ENCODE measurements at places on chromosomes 11 and 22.

GRCh38 chr11:132472411-132473172 lies 1059.7 kb downstream of the OPCML start:
- DNase-seq = no peak

DNA sequence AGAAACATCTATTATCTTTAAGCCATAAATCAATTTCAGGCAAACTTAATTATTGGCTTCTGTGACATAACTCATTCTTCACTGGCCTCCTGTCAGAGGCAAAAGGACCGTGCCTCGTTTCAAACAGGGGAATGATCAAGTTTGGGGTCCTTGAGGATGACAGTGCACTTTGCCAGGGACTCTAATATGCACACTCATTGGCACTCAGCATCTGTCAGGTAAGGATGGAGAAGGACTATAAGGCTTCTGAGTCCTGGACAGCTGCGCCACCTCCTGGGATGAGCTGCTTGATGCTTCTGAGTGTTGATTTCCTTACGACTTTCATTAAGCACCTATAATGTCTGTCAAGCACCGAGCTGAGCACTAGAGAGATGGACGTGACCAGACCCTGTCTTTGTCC lies 20.2 kb downstream of the BPIFC start:
- peak; percentile 46 for DNase-seq

DNA sequence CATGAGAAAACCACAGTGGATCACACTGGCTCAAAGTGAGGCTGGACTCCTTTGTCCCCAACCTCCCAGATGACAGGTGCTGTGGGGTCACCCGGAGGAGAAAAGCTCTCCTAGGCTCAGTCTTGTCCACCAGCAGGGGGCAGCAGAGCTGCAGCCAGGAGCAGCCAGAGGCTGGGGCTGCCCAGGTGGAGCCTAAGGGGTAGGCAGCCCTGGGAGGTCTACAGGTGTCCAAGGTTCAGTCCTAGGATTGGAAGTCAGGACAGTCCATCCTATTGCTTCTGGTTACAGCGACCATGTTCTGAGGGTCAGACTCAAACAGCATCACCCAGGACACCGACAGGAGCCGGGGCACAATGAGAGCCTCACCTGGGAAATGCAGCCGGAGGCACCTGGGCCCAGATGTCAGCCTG lies 77.6 kb upstream of the IGLL5 start:
- no peak for DNase-seq

DNA sequence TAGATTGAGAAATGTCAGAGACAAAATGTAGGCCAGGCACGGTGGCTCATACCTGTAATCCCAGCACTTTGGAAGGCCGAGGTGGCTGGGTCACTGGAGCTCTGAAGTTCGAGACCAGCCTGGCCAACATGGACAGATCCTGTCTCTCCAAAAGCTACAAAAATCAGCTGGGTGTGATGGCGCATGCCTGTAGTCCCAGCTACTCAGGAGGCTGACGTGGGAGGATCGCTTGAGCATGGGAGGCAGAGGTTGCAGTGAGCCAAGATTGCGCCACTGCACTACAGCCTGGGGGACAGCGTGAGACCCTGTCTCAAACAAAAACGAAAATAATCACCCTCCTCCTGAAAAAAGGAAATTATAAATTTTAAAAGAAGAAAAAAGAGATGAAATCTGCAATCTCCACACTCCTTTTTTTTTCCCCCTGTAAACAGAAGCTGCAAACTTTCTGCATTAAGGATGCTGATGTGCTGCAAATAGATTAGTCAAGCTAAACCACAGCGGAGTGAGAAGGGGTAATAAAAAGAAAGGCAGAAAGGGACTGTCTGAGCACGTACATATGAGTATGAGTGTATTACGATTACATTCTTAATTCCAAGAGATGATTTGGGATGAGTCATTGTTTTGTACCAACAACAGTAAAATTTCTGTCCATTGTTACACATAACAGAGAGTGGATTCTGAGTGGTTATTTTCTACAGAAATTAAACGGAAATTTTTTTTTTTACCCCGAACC lies 87.3 kb downstream of the SIK3 start:
- DNase-seq = peak; percentile 52

- no peak for DNase-seq
Observed at GRCh38 chr22:21569459-21570170, 2.1 kb downstream of the UBE2L3 start.

GRCh38 chr11:35103366-35104208 lies 35.4 kb upstream of the CD44 start:
- DNase-seq = peak; percentile 39

GRCh38 chr11:2418693-2419360 lies 18.3 kb downstream of the TSSC4 start:
- DNase-seq = no peak

DNA sequence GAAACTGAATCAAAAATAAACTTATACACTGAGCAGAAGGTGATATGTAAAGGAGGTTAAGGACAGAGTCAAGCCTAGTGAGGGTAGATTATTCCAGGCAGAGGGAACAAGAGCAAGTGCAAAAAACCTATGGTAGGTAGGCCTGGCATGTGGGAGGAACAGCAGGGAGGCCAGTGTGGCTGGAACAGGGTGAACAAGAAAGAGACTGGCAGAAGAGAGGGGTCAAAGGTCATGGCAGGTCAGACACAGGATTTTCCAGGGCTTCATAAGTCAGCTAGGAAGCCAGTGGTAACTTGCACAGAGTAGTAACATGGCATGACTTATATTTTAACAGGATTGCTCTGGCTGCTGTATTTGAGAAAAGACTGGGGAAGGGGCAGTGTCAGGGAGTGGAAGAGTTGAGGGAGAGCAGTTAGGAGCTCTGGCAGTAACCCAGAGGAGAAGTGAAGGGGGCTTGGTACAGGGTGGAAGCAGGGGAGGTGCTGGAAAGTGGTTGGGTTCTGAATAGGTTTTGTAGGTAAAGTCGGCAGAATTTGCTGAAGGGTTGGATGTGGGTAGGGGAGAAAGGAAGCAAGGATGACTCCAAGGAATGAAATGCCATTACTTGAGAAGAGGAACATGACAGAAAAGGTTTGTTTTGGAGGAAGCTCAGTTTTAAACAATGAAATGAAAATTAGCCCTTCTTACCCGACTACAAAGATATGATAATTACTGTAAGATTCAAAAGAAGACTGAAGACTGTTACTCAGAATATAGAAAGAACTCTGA lies 86.2 kb downstream of the ZNRF3 start:
- DNase-seq = no peak

DNA sequence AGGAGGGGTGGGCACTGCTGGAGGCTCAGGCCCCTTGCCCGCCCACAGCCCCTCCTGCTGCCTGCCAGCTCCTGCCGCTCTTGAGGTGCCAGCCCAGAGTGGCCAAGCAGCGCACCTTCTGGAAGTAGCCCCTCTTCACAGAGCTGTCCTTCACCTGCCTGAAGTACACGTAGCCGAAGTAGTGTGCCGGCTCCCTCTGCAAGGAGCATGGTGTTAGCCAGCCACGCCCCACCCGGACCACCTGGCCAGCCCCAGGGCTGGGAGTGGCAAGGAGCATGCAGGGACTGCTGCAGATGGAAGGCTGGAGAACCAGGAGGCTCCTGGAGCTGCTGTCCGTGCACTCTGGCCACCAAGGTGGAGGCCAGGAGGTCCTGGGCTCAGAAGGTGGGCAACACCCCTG lies 9.6 kb downstream of the DENND6B start:
- DNase-seq = no peak

GRCh38 chr11:2466869-2467694 lies 22.3 kb downstream of the KCNQ1 start:
- no peak for DNase-seq

DNA sequence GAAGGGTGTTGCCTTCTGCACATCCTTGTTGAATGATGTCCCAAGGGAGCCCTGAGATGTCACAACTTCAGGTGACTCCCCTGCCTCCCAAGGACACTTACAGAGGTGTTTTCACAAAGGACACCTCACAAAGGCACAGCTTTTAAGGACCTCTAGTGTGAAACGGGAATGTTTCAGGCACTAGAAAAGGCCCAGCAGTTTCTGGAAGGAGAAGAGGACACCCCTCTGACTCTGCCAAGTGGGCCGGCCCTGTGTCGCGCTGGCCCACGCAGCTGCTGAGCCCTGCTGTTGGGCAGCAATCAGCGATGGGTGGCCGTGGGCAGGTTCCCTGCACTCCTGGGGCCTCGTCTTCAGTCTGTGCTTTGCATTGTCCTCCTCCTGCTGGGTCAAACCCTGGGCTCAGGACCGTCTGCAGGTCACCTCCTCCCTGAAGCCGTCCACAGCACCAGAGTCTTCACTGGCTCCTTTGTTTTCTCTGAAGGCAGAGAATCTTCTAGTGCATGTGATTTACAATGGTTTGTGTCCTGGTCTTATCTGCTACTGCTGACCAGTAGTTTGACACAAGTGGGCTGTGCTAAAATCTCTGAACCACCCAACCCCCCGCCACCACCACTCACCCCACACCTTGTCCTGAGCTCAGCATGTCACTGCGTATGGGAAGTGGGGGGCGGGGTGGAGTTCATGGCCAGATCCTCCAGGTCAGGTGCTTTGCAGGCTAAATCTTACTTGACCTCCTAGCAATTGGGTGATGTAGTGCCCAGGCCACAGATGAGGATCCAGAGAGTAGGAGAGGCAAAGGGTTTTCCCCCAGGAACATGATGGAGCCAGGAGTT lies 3.2 kb downstream of the LINC01488 start:
- DNase-seq = no peak

DNA sequence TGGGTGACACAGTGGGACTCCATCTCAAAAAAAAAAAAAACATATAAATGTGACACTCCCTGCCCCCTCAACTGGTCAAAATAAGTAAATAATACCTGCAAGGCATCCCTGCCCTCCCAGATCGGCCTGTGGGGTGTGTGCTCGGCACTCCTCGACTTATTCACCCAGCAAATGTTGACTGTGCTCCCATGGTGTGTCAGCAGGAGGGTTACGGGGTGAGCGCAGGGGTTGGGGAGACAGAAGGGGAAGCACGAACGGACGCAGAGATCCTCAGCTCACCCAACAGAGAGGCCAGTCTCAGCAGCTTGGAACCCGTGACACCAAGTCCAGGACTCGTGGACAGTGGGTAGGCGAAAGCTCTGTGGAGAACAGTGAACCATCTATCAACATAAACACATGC lies 1.6 kb upstream of the ADM2 start:
- DNase-seq = no peak

DNA sequence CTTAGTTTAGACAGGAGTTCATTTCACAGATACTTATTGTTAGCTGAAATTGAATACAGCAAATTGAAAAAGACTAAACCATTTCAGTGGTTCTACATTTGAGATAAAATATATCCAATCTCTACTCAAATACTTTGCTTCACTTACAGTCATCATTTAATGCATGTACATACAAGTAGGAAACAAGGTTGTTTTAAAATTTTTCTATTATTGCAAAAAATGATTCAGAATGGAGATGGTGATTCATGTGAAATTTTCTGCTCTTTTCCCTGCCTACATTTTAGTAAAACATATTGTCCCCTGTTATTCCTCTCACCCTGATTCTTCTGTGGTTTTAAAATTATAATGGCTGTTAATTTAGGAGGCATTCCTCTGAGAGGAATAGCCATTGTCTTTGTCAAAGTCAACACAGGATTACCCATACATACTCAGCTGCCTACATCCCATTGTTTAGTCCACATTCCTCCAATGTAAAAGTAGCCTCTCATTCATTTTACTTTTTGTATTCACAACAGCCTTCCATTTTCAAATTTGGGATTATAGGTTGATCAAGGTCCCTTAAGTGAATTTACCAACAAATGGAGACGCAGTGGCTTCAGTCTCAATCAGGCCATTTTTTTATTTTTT lies 60.1 kb downstream of the TRPC6 start:
- DNase-seq = no peak

DNA sequence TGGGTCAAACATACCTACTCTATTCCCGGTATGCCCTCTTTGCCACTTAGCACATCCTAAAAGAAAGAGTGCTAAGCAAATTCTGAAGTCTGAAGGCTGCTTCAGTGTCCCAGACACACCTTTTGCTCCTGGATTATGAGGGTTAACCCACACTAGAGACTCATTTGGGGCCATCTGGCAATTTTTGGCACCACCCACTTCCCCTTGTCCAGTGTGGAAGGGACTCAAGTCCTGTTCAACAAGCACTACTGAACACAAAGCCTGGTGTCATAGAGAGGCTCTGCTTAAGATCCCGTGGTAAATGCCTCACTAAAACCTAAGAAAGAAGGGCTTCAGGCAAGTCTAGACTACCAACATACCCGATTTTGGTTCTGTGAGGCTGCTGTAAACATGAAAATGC lies 85.8 kb downstream of the SERGEF start:
- DNase-seq = no peak

GRCh38 chr11:97544431-97544830 lies 1154.6 kb downstream of the JRKL start:
- DNase-seq = no peak

DNA sequence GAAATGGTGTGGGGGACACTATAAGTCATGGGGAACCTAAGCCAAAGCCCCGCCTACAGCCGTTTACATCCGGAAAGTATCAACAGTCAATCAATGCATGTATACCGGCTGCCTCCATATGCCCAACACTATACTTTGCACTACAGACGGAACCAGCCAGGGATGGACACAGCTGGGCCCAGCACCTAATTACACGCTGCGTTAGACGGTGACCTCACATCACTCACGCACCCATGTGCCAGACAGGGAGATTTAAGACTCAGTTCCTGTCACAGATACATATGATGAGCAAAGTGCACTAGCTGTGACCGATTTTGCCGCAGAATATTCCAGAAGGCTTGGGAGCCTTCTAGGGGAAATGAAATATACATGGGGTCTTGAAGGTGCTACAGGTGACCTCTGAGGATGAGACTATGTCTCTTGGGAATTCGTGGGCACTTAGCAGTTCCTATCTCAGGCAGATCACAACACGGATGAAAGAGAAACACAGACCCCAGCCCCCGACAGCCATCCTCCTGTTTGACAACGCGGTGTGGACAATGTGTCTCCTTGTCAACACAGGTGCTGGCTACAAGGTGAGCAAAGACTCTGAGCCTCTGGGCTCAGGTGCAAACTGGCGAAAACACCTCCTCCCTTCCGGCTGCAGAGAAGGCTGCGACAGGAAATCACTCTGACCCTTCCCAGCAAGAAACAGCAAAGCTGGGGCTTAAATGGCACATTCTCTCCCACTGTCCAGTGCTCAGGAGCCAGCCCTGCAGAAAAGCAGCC lies 8.0 kb downstream of the AHNAK start:
- DNase-seq = no peak

- no peak for DNase-seq
Observed at GRCh38 chr22:21055880-21056319, 10.2 kb downstream of the LRRC74B start.

DNA sequence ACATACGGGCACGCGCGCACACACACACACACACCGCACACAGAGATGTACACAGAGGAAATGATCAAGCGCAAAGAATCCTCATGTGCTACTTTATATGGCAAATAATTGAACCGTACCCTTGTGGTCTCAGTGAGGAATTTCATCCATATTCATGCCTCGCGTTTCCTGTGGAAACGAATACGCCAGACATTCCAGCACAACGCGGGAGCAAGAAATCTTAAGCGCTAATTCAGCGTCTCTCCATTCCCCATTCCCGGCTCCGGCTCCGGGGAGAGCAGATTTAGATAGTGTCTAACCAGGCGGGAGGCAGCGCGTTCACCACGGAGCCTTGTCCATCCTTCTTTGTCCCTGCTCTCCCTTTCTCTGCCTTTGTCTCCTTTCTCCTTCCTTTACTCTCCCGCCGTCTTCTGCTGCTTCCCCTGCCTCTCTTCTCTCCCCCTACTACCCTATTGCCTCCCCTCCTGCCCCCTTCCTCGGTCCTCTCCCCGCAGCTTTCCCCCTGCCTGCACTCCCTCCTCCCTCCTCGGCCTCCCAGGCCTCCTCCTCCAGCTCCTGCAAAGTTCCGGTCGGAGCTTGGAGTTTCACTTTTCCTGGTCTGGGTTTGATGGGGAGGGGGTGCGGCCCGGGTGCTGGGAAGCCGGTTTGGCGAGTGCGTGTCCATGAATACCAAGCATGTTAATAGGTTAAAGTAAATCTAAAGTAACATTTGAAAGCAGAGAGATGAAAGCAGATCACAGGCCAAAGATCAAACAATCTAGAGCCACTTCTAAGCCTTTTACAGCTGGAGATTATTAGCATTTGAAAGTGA lies 579.3 kb downstream of the BUD13 start:
- DNase-seq = peak; percentile 94
